NCI-H2029 treated with DMSO at 0.1 percent for 48 hours (cell line): ENCODE measurements at places on chromosomes 2 and 18.

- no peak for DNase-seq
Observed at GRCh38 chr2:85796341-85797262, 42.8 kb downstream of the ATOH8 start.

- no peak for DNase-seq
Observed at GRCh38 chr2:11663427-11663826, 6.6 kb downstream of the NTSR2 start.

DNA sequence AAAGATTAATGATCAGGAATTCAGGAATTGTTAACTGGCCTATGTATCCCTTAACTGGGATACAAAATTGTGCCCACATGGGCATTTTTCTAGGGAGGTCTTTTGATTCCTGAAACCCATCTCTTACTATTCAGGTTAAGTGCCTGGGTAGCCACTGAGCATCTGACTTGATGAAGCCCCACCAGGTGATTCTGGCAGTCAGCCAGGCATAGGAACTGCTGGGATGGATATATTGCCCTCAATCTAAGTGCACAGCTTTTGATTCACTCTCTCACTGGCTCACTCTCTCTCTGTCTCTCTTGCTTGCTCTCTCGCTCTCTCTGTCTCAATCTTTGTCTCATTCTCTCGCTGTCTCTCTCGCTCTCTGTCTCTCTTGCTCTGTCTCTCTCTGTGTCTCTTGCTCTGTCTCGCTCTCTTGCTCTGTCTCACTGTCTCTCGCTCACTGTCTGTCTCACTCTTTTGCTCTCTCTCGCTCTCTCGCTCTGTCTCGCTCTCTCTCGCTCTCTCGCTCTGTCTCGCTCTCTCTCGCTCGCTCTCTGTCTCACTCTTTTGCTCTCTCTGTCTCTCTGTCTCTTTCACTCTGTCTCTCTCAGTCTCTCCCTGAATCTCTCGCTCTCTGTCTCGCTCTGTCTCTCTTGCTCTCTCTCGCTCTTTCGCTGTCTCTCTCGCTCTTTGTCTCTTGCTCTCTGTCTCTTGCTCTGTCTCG is 22.3 kb downstream of the INPP1 start:
- DNase-seq, result no peak

GRCh38 chr2:7963787-7964186 is 718.1 kb upstream of the ID2 start:
- DNase-seq, result no peak

- DNase-seq, result no peak
Observed at GRCh38 chr2:23550553-23550952, 165.6 kb downstream of the KLHL29 start.

DNA sequence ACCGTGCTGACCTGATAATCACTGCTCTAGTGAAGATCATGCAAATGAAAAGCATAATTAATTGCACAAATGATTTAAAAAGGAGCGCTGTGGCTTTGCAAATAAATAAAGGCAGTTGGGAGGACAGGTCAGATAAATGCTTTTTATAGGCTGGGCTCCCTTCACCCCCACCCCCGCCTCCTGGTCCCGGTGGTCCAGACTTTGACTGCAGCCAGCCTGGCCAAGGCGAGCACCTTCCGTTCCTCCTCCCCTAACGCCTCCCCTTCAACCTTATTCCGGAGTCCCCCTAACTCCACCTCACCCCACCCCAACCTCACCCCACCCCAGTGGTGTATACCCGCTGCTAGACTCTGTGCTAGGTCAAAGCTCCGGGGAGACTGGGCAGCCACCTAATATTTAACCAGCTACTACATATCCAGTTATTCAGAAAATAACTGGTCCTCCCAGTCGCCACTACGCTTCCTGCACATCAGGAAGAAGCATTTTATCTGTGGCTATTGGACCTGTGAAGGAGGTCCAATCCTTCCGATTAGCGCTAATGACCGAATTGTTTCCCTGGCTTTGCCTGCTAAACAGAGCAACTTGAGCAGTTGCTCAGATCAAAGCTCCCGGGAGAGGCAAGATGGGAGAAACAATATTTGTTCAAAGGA is 3.7 kb upstream of the SP9 start:
- DNase-seq, result no peak

DNA sequence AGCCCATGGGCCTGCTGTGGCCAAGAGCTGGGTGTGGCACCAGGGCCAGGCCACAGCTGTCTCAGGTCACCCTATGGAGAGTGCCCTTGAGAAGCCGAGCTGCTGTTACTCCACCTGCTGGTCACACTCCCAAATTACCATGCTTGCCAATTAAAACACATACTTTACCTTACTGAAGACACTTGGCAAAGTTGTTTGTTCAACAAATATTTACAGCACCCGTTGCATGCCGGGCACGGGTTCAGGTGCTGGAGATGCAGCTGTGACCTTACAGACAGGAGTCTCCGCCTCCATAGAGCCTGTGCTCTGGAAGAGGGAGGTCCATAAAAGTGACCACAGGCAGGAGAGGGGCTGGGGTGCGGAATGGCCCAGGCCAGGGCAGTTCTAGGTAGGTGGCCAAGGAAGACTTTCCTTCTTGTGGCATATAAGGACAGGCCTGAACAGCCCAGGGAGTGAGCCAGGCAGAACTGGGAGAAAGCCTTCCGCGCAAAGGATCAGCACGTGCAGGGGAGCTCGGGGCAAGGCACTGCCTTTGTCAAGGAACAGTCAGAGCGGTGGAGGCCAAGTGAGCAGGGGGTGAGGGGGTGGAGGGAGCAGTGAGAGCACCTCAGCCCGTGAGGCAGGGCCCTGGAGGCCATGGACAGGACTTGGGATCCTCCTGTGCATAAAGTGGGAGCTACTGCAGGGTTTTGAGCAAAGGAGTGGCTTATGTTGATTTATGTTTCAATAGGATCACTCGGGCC is 23.6 kb upstream of the RBM44 start:
- DNase-seq, result peak; percentile 75

GRCh38 chr2:8525582-8526402 is 156.1 kb upstream of the ID2 start:
- DNase-seq, result peak; percentile 97

- no peak for DNase-seq
Observed at GRCh38 chr2:11342551-11343367, 1.7 kb downstream of the ROCK2 start.

- DNase-seq, result no peak
Observed at GRCh38 chr2:68653034-68653433, 9.7 kb downstream of the PROKR1 start.

DNA sequence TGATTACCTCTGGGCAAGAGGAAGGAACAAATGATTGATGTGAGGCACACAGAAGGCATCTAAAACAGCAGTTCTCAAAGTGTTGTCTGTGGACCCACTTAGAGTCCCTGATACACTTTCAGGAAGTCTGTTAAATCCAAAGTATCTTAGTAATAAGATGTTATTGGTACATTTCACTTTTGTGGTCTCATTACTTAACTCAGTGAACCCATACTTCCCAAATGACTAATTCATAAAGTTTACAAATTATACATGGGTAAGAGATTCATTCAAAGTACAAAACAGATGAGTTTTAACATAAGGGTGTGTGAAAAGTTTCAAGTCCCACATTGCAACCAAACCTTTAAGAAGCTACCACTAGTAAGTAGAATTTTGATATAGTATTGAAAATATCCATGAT is 440.5 kb downstream of the NUP35 start:
- DNase-seq, result no peak

GRCh38 chr2:69384618-69385081 is 2.4 kb downstream of the GFPT1 start:
- DNase-seq, result no peak

DNA sequence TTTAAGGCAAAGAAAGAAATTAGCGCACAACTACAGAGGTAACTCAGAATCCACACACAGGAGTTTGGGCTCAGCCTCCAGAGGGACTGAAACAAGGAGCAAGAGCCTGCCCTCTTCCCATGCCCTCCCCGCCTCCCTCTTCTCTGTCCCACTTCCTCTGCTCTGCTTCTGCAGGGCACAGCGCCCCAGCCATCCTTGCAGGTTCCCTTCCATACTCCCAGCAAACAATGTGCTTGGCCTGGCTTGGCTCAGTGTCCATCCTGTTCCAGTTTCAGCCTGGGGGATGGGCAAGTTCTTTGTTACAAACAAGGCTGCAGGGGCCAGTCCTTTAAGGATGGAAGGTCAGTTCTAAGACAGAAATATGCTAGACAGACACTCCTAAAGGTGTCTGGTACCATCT is 133.5 kb downstream of the CDH20 start:
- DNase-seq, result no peak

- no peak for DNase-seq
Observed at GRCh38 chr2:138359532-138359931, 142.0 kb upstream of the SPOPL start.

DNA sequence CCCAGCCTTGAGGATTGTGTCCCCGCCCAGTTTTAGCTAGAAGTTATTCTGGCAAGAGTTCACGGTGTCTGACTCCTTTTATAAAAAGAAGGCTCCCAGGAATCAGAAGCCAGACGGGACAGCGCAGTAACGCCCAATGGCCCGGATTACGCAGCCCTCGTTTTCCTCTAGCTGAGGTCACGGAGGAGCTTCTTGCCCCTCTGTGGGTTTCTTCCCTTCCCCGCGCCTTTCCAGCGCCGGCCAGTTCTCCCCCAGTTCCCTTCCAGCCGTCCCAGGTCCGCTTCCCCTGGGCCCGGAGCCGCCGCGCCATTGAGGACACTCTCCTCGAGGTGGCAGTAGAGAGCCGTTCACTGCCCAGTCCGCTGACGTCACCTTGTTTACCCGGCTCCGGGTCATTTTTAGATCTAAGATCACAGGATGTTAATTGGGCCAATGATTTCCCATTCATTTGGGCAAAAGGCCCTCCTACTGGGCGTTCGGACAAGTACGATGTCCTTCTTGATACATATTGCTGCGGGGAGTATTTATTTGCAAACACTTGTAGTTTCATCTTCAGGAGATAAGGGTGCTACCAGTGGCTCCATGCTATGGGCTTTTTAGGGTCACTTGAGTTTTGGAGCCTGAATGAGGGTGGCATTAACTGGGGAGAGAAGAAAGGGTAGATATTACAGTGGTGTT is 81.5 kb upstream of the PPM1B start:
- DNase-seq, result peak; percentile 60

- no peak for DNase-seq
Observed at GRCh38 chr2:176463546-176463945, 194.3 kb downstream of the MTX2 start.

- DNase-seq, result no peak
Observed at GRCh38 chr2:20107776-20108175, 56.3 kb upstream of the LAPTM4A start.

DNA sequence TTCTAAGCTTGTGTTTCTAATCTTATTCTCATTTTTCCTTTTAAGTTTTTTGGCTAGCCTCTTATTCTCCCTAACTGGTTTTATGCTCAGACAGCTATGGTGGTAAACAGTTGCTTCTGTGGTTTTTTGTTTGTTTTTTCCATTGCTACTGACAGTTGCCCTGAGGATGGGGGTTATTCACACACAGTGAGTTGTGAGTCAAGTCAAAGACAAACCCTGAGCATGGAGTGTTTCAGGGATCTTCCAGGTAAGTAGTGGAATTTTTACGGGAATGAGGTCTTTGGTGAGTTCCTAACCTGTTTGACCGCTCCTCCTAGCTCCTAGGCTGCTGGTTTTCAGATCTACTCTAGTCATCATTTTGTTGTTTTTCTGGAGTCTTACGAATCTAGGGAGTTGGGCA is 162.8 kb downstream of the ZNF407 start:
- DNase-seq, result no peak

DNA sequence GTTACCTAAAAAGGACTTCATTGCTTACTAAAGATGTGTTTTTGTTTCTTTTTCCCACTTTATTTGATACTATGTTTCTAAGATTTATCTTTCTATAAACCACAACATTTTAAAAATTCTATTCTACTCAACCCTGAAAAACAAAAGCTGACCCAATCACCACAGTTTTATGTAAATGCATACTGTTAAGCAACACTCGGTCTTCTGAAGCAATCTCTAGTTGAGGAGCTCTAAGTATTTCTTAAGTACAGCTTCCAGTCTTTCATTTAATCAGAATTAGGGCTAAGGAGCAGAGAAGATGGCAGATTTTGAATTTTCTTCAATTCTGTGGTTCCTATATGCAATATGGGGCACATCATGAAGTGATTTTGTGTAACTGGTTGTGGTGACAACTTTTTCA is 72.2 kb upstream of the SLC4A10 start:
- DNase-seq, result no peak

DNA sequence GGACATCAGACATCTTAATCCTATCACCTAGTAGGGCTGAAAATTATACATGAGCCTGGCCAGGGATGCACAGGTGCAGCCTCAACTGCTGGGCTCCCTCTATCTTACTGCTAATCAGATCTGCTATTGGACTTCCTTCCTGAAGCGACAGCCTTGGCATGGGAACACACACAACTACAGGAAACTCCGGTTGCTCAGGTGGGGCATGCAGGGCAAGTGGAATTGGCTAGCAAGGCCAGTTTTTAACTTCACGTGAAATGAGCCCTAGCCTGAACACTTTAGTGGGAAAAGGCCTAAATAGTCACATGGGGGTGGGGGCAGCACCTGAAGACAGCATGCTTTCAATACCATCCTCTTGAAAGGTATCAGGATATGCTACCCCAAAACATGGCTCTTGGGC is 147.9 kb upstream of the NCKAP5 start:
- DNase-seq, result no peak

DNA sequence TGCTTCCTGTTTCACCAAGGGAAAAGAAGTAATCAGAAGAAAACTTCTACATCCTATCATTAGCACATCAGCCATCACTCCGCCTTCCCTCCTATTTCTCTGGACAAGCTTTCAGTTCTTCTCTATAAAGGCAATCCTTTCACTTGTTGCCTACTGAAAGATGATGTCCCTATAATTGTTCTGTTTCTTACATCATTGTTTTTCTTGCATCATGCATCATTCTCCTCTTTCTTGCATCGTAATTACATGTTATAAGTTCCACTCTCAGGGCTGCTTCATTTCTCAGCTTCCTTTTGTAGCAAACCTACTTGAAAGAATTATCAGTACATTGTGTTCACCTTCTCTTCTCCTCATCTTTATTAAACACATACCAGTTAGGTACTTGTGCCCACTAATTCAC is 7.2 kb downstream of the SLC30A6 start:
- DNase-seq, result no peak

- no peak for DNase-seq
Observed at GRCh38 chr2:198478361-198478760, 674.0 kb downstream of the PLCL1 start.

GRCh38 chr2:65464604-65465003 is 32.2 kb upstream of the SPRED2 start:
- no peak for DNase-seq

DNA sequence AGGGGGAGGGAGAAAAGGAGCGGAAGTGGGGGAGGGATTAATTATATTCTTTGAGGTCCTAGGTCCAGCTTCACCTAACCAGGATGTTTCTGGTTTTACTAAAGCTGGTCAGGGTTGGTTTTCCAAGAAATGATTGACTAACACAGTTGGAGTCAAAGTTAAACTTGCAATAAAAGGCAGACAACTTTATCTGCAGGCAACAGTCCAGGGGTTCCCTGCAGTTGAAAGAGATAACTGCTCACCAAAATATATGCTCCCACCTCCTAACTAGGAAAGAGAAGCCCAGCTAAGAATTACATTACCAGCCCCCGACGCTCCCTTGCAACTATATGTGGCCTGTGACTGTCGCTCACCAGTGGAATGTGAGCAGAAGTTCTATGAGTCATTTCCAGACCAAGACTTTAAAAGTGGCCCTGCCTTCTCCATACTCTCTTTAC is 140.0 kb upstream of the PKDCC start:
- DNase-seq, result no peak
